ENCODE measurements at places on chromosomes 2 and 18.
A peak's percentile ranks its signal among the peaks of the same experiment; 100 is the strongest.

DNA sequence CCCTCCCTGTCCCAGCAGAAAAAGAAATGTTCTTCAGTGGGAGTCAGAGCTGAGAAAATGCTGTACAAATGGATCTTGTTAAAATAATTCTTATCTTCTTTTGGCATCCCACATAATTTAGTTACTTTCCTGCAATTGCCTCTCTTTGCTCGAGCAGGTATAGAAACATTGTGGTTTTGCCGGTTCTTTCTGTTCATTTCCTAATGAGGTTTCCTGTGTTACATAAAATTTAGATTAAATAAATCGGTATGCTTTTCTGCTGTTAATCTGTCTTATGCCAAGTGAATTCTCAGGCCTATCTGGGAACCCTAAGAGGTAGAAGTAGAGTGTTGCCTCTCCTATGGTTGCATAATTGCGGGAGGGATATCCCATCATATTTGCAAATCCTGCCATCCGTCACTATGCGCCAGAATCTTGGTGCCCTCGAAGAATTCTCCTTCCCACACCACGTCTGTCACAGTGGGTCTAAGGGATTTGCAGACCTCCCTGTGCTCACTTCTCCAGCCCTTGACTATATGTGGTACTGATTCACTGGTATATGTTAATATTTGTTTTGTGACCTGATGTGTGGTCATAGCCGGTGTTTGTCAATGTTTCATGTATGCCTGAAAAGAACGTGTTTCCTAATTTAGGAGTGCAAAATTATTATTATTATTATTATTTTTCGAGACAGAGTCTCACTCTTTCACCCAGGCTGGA is 12.2 kb upstream of the HDAC4 start:
- no peak for DNase-seq

GRCh38 chr18:12239431-12239830 is 14.7 kb upstream of the CIDEA start:
- DNase-seq = no peak

- DNase-seq = peak; percentile 68
These were observed 46.1 kb upstream of the UBE2F start for GRCh38 chr2:237920673-237921072.

- peak; percentile 86 for DNase-seq
These were observed 22.0 kb downstream of the AP1S3 start for GRCh38 chr2:223815186-223815883.

DNA sequence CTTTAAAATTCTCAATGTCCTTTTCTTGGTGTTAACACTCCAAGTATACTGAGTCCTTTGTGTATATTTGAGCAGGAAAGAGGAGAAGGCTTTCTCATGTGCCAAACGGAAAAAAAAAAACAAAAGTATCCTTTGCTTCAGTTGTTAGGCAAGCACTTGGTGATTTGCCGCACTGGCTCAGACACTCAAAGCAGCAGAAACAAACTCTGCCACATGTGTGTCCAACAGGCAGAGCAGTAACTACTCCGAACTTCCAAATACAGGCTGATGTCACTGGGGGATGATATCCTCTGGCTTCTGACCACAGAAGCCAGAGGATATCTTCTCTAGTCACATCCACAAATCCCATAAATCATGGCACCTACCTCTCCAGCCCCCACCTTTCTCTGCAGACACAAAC is 108.0 kb upstream of the SALL3 start:
- no peak for DNase-seq

DNA sequence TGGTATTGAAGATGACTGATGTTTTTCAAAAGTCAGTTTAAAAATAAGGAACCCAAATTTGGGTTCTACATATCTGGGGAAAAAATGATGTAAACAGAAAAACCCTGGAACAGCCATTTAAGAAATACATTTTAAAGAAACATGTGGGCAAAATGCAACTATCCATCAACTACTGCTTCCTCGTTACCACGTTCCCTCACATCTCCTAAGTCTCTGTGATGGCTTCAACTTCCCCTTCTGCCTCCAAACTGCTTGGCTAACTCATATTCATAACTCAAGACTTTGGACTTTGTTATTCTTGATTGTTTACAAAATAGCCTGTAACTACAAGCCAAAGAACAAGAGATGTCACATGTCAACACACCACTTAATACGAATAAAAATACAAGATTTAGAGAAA is 116.3 kb downstream of the DYM start:
- no peak for DNase-seq

DNA sequence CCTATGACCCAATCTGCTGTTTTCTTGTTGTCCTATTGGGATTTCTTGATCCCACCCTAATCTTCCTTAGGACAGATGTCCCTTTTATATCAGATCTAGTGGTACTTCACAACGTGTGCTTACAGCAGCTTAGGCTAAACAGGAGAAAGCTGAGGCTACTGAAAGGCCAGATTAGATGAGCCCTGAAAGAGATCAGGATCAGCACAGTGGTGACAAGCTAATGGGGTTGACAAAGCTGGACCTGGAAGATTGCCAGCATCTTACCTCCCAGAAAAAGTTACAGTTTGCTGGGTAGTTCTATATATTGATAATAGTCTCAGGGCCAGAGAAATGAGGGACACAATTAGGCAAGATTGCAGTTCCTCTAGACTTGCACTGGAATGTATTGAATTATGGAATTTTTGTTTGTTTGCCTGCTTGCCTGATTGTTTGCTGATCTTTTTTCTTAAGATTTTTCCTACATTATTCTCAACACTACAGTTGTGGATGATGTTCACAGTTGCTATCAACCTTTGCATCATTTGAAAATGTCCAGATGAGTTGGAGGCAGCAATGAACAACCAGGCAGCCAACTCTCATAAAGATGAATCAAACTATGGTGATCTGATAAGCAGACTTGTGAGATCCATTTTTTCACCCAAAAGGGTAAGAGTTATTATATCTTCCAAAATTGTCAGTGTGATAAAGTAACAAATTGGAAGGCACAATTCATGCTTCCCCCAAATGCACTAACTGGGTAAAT is 49.1 kb upstream of the PIK3C3 start:
- no peak for DNase-seq

DNA sequence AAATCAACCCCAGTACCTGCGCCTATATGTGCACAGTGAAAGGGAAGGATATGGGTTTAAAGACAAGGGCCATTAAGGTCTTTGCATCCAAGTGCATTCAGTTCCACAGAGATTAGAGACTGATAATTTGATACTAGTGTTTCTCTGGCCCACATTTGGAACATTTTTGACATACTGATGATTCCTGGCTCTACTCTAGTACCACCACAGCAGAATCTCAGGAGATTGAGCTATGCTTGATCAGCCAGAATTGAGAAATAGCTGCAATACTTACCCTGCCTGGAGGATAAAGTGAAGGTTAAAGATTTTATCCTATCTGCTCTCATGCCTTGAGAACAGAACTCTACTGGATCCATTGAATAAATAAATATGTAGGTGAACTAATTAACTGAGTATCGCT is 1267.8 kb downstream of the SUCLG1 start:
- no peak for DNase-seq

DNA sequence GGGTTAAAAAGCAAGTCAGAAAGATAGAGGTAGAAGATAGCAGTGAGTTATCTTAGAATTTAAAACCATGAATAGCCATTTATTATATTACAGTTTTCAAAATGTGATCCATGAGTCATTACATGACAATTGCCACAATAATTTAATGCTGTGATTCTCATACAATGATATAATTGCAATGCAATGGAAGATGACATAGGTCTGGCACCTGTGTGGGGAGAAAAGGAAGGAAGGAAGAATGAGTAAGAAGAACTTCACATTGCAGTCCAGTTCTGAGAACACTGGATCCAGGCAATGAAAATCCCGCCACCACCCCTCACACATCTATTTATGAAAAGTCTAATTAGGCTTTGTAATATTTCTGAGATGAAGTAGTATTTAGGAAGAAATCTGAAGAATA is 738.1 kb upstream of the LINC00305 start:
- no peak for DNase-seq

DNA sequence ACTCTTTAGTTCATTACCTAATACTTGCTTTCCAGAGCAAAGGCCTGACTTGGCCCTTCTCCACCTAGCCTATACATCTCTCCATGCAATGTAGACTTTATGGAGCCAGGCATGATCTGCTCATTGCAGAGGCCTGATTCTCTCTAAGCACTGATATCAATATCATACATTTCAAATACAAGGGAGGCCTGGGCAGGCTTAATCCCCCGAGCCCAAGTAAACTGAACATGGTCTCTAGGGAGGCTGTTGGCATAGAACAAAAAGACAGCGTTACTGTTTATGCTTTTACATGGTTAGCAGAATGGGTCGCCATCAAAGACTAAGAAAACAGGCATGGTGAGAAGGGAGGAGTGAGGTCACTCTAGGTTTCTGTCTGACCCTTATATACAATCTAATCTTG is 695.1 kb downstream of the ZEB2 start:
- no peak for DNase-seq

- no peak for DNase-seq
These were observed 33.8 kb downstream of the MAP4K3 start for GRCh38 chr2:39403311-39403710.

- no peak for DNase-seq
These were observed 26.2 kb downstream of the PHLPP1 start for GRCh38 chr18:62741584-62741983.

DNA sequence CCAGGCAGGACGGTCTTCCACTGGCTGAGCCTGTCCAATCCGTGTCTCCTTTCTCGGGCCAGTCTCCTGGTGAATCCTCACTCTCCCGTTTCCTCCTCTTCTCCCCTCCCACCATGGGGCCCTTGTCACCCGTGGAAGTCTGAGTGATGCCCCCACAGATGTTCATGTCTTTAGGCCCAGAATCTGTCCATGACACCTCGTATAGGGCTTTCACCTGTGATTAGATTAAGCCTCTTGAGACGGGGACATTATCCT is 193.5 kb downstream of the ZFP36L2 start:
- DNase-seq = no peak

- peak; percentile 53 for DNase-seq
These were observed 271.3 kb downstream of the KCNS3 start for GRCh38 chr2:18149660-18150246.

DNA sequence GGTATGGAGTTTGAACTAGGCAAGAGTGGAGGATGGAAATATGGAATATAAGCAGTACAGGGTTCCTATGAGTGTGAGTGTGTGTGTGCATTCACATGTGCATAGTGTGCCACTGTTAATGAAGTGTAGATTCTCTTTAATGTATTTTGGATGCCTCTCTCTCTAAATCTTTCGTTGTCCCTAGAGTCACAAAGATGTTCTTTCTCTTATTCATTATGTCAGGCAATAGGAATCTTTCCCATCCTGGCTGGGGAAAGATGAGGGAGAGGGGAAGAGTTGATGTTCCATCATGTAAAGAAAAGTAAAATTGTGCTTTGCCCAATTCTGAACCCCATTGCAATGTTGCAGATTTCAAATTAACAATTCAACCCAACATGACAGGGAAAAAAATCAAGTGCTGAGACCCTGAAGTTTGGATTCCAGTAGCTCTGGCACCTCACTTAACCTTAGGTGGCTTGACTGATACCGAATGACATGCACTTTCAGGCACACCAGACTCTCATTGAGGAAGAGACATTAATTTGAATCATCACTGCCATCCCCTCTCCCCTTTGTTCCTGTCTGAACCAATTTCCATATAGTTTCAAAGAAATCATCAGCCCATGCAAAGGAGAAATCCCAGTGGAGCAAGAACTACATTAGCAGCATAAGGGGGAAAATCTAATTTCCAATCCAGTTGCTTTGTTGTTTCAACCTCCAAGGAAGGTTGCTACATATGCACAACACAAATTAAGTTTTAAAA is 28.0 kb downstream of the KLF7 start:
- no peak for DNase-seq

DNA sequence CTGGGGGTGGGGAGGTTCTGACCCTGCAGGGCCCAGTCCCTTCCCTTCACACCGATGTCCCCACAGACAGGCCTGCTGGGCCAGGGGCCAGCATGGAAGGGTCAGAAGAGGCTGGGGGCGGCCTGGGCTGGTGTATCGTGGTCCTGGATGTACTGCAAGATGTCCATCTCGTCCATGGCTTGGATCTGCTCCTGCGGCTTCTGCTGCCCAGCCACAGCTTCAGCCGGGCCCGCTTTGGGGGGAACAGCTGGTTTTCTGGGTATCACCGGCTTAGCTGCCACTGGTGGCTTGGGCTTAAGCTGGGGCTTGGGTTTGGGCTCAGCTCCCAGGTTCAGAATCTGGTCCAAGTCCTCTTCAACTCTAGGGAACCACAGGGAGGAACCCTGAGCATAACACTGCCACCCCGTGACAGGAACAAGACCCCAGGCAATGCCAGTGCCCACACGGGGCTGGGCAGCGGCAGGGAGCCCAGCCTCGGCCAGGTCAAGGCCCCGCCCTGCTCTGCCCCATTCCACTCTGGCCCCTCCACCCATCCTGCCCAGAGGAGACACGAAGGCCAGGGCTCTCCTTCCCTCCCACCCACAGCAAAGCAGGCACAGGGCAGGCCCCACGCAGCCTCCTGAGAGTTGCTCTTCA is 31.9 kb downstream of the HS1BP3 start:
- DNase-seq = no peak

GRCh38 chr2:62506421-62506750 is 391 bp upstream of the TMEM17 start:
- no peak for DNase-seq

GRCh38 chr2:147456779-147457178 is 388.1 kb upstream of the ACVR2A start:
- peak; percentile 30 for DNase-seq

- no peak for DNase-seq
These were observed 40.6 kb downstream of the DHX57 start for GRCh38 chr2:38835015-38835601.

DNA sequence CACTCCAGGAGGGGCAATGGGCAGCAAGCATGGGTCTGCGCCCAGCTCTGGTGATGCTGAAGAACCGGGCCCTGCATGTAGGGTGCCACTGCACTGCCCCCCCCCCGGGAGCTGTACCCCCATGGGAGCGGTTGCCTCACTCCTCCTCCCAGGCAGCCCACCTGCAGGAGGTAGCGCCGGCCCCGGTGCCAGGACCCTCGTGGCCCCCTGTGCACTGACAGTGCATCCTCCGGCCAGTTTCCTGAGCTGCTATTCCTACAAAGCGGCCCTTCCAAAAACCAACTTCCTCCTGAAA is 109.4 kb downstream of the ZNF516 start:
- DNase-seq = no peak

GRCh38 chr2:106085181-106085940 is 108.7 kb downstream of the UXS1 start:
- DNase-seq = peak; percentile 27
